Activated CD4-positive, alpha-beta memory T cell treated with anti-CD3 and anti-CD28 coated beads, Interleukin-2, amount 10 ng/mL, durations not matched to agents 7 days and 5 days (primary cell): ENCODE measurements at places on chromosomes 11 and 22.

DNA sequence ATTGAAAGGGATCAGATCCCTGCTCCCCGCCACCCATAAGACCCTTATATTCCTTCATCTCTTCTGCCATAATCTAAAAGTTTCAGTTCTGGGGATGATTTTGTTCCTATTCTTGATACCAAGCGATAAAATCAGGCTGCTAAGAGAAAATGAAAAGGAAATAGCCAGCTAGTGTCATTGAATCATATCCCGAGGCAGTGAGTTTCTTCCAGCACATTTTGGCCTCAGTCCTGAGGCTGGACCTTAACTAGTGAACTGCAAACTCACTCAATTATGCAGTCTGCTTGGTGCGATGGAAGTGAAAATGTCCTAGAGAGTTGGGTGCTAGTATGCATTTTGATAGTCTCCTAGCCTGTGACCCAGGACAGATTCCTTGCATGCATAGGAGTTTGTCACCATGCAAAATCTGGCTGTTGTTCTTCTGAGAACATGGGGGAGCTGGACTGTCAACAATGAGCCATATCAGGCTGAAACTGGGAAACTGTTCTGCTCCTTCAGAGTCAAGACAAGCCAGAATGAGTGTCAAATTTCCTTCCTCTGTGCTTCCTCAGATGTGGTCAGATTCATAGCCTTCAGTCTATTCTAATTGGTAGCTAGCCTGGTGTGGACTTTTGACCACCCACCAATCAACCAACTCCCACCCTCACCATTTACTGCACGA lies 102.9 kb downstream of the CCDC81 start:
- DNase-seq: no peak

DNA sequence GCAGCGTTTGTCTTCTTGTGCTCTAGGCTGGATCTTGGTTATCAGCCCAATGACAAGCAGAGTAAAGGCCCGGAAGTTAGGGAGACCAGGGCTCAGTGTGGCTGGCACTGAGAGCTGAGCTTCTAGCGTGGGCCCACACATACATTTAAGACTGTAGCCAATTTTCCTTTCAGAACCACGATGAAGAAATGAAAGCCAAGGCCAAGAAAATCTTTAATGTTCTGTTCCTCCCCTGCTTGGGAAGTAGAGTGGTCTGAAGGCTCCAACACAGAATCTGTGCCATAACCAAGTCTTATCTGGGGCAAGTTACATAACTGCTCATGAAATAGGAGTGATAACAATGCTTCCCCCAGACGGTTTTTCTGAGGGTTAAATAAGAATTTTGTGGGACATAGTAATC lies 4.7 kb upstream of the ST3GAL4 start:
- DNase-seq: no peak

DNA sequence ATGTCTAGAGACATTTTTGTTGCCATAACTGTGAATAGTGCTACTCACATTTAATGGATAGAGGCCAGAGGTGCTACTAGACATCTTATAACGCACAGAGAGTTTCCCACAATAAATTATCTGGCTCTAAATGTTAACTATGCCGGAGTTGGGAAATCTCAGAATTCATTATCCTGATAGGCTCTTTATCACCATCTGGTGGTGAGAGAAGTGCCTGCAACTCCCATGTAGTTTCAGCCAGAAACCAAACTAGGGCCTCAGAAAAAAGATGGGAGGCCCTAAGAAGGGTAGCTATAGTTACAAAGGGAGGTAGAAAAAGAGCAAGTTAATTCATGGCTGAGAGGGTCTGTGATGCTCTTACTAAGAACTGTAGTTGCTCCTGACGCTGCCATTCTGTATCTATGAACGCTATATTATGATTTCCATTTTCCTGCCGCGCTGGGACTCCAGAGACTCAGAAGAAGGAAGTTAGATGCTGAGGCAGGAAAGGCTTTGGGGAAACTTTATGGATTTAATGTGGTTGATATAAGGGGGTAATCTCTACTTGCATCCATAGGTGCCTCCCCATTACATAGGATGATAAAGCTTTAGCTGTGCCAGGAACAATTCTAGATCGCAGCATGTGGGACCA lies 22.9 kb upstream of the MRPL17 start:
- DNase-seq: peak; percentile 34

DNA sequence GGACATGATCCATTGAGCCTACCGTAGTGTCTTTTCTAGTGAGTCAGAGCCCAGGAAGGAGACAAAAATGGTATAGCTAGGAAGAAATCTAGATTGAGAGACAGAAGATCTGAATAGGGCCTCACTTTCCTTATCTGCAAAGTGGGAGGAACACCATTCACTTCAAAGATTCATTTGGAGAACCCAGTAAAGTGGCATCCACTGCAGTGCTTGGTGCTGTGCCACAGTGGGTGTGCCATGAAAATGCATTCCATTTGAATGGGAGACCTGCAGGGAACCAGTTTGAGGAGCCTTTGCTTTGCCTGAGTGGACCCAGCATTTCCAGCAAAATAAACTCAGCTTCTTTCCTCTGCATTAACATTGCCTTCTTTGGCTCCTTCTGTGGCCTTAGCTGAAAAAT lies 470.5 kb upstream of the CADM1 start:
- no peak for DNase-seq

DNA sequence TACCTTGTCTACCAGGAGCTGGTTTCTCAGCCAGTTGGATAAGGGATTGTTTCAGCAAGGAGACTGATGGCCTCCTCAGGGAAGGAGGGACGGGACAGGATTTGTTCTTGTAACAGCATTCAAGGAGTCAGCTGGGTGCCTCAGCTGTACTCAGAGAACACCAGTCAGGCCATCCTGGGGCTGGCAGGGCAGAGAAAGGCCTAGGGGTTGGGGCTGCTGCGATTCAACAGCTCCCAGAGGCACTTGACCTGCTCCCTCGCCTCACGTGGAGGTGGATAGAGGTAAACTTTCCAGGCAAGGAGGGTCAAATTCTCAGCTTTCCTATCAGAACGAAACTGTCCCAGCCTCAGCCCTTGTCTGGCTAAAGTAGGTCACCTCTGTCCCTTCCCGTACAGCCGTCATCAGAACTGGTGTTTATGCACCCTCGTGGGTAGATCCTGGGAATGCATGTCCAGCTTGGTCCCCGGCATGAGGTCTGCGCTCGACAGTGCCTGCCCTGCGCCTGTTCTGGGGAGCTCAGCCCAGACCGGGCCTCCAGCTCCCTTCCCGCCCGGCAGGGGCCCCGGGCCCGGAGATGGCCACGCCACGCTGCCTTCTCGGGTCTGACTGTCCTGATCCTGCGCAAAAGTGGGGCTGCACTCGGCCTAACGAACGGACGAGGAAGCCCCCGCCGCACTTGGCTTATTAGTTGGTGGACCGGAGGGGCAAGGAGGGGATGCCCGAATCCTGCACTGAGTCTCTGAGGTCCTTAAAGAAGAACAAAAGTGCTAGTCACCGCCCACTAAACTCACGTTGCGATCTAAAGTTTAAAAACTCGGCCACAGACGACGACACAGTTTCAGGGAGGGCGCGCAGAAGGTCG lies 762 bp upstream of the CCDC134 start:
- DNase-seq: peak; percentile 18

DNA sequence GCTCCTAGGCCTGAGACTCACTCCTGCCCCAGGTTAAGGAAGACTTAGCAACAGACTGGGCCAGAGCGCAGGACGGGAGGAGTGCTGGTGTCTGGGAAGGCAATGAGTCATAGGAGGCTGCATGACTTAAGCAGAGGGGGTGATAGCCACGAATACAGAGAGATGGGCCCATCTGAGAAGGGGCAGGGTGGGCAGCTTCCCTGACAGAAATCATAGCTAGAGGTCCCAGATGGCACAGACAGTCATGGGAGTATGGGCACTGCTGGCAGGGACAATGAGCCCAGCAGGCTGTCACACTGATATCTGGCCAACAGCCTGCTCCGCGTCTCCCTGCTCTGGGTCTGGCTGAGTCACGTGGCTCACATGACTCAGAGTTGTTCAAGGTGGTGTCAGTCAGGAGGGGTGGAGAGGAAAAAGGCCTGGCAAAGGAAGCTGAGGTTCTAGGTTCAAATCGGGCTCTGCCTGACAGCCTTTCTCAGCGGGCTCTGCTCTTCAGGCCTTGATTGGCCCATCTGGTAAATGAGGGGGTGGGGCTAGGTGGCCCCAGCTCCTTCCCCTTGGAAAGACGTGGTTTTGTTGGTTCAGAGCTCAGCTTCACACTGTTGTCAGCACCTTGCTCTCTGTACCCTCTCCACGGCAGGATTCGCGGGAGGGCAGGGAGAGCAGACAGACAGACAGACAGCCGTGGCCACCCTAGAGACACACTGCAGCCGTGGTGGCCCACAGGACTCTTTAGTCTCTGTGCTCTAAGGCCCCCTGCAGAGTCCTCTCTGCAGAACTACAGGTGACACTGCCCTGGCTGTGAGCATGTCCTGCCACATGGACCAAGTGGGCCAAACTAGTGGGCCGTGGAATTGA lies 47.8 kb downstream of the DBX1 start:
- DNase-seq: peak; percentile 21

DNA sequence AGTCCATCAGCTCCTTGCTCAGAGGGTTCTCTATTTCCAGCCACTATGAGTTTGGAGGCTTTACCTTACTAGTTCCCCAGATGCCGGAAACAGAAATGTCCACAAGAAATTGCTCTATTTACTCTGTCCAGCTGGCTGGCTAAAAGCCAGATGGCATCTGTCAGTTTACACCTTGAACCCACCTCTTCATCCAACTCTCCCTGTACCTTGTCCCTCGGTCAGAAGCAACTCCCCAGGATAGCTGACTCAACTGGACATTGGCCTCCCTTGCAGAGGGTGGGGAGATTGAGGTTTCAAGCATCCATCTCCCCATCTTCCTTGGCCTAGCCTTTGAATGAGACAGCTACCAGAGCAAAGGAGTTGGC lies 1.7 kb downstream of the C2CD2L start:
- DNase-seq: no peak

GRCh38 chr11:109236696-109237095 lies 185.3 kb upstream of the C11orf87 start:
- DNase-seq: no peak

- DNase-seq: no peak
These were observed 13.7 kb upstream of the CPT1A start for GRCh38 chr11:68855205-68855981.

GRCh38 chr11:35041070-35041554 lies 97.9 kb upstream of the CD44 start:
- no peak for DNase-seq

GRCh38 chr11:112320668-112321067 lies 60.0 kb upstream of the PLET1 start:
- DNase-seq: no peak

DNA sequence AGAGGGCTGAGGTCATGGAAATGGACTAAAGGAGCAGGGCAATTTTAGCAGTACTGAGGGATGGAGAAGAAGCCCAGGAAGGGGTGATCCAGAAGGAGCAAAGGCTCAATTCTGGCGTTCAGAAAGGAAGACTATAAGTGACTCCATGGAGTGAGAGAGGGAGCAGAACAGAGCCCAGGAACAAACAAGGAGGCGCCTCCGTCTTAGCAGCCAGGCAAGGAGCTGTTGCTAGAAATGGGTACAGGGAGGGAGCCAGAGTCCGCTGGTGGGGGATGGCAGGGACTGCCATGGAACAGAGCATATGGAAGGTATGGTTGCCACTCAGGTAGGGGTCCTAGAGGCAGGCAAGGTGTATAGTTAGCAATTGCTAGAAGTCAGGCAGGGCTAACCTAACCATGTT lies 20.5 kb upstream of the STK33 start:
- no peak for DNase-seq

GRCh38 chr11:110886288-110886970 lies 174.2 kb upstream of the ARHGAP20 start:
- no peak for DNase-seq

DNA sequence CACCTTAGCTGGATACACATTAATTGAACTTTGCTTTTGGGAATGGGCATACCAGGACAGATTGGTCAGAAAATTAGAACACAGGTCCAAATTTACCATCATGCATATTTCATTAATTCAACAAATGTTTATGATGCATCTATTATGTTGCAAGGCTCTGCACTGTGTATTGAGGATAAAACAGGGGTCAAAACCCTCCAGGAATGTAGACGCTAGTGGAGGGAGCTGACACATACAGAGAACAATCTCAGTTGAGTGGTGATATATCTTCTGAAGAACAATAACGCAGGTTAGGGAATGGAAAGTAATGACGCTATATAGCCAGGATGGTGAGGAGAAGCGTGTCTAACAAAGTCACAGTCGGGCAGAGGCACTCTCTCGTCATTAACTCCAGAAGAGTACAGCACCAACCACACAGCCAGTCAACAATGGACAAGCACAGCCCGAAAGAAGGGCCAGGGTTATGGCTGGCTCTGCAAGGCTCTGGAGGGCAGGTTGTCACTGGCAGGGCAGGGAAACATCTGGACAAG lies 3.8 kb downstream of the FLI1 start:
- DNase-seq: no peak

- no peak for DNase-seq
These were observed 39.4 kb upstream of the LIN7C start for GRCh38 chr11:27545946-27546345.

GRCh38 chr22:28014211-28015045 lies 95.4 kb upstream of the PITPNB start:
- no peak for DNase-seq

DNA sequence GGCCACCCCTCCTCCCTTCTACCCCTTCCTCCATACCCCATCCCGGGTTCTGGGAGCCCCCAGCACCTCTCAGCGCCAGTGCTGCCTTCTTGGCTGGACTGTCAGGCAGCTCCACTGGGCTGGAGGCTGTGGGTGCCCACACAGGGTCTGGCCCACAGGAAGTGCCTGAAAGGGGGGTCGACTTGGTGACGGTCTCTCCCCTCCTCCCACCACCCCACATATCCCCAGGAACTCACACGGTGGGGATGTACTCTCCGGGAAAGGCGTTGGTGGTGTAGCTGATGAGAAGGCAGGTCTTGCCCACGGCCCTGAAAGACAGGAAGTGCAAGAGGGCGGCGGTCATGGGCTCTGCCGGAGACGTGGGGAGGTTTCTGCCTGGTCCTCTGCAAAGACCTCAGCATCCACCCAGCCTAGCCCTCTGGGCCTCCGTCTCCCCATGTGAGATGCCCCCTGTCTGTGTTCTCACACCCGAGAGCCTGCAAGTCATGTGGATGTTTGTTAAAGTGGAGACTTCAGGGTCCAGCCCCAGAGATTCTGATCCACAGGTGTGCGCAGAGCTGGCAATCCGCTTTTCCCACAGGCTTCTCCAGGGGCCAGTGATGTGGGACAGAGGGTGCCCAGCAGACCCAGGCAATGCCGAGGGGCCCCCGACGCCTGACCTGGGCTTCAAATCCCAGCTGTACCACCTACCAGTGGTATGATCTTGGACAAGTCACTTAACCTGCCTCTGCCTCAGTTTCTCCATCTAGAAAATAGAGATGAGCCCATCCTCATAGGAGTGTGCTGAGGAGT lies 2.5 kb downstream of the RAC2 start:
- peak; percentile 79 for DNase-seq

- no peak for DNase-seq
These were observed 90.8 kb upstream of the APOA1 start for GRCh38 chr11:116928102-116928777.

- no peak for DNase-seq
These were observed 75.9 kb downstream of the BARX2 start for GRCh38 chr11:129451524-129451923.

- no peak for DNase-seq
These were observed 56.3 kb upstream of the SLC5A12 start for GRCh38 chr11:26778000-26778757.

GRCh38 chr11:120065876-120066275 lies 72.0 kb downstream of the TRIM29 start:
- no peak for DNase-seq

- DNase-seq: no peak
These were observed 1068.3 kb downstream of the OPCML start for GRCh38 chr11:132464003-132464342.

GRCh38 chr22:19180740-19181410 lies 2.3 kb upstream of the SLC25A1 start:
- DNase-seq: no peak
